Activated CD8-positive, alpha-beta memory T cell treated with anti-CD3 and anti-CD28 coated beads for 1 hour (primary cell): ENCODE measurements at places on chromosomes 3 and 15.

DNA sequence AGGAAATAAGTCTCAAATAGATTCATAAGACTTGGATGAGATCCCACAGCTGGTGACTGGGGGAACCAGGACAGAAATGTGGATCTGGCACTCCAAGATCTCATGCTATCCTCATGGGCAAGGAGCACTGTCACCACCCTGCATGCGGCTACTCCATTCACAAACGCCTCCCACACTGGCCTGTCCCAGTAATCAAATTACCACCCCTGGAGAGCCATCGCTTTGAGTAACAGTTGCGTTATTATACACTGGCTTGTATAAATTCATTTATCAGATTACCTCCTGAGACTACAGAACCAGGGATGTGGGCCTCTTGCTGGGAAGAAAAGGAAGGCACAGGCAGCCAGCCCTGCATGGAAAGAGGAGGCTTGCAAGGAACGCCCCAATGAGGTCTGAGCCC, 27.9 kb upstream of the SLC25A36 start:
- no peak for DNase-seq

- no peak for DNase-seq
Measured at GRCh38 chr3:121619691-121620090, 26.5 kb downstream of the FBXO40 start.

DNA sequence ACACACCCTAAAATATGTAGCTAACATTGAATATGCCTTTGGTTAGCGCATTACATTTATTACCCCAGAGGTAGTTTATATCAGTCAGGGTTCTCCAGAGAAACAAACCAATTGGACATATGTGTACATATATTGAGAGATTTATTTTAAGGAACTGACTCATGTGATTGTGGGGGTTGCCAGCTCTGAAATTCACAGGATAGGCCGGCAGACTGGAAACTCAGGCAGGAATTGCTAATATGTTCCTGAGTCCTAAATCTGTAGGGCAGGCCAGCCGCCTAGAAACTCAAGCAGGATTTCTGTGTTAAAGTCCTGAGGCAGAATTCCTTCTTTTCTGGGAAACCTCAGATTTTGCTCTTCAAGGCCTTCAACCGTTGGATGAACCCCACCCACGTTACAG, 189.7 kb downstream of the CDIN1 start:
- DNase-seq, result no peak

DNA sequence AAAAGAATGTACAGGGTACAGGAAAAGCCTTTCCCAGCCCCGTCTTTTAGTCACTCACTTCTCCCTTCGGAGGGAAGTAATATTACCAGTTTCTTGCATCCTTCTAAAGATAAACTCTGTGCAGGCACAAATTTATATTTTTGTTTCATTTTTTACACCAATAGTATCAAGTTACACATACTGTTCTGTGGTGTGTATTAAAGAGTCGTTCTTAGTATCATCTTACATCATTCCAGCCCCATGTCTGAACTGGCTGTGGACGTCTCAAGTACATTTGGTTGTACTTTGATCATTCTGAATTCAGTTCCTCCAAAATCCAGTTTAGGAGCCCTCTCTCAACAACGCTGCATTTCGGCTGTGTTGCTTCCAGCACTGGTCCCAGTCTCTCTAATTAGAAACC, 68.7 kb downstream of the LMLN start:
- DNase-seq, result no peak

DNA sequence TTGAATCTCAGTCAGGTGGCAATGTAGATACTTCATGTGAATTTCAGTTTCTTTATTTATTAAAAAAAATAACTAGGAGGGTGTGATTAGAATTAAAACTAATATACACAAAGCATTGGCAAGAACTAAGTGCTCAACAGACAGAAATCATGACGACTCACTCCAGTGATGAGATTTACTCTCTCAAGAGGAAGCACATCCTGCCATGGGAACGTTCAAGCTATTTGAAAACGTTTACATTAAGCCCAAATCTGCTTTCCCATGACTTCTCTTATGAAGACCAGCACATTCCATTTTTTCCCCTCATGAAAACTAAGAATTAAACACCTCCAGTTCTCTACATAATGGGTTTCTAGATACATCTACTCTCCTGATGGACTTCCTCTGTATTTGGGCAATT, 8.5 kb downstream of the WDR53 start:
- no peak for DNase-seq

DNA sequence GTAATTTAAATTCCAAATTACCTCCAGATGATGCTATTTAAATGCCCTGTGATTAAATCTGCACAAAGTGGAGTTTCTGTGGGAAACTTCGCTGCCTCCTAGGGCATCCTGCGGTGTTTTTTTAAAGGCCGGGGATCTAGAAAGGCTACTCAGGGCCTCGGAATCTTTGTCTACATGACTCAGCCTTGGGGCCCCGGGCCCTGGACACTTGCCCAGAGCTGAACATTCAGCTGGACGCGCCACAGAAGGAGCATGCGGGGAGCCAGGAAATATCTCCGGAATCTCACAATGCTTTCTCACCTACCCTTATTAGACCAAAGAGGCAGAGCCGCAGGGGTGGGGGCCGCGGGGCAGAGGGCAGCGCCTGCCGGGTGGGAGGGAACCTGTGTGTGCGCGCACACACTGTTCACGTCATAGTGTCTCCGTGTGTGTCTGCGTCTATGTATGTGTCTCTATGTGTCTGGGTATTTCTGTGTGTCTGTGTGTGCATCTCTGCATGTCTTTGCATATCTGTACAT, 145.5 kb upstream of the TPM1 start:
- no peak for DNase-seq

DNA sequence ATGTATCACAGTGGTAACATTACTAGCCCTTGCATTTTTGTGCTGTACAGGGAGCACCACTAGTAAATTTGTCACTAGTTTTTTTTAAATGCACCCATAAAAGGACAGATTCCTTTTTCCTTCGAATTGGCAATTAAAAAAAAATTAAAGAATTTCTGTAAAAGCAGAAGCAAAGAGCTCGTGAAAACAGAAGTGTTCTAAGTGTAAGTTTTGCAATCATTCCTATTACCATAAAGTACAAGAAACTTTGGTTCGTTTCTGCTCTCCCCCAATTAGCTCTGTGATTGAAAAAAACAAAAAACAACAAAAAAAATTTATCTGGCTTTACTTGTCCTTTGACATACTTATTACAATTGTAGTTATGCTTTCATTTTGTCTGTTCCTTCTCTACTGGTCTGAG, 5.3 kb downstream of the SERP1 start:
- DNase-seq, result no peak

DNA sequence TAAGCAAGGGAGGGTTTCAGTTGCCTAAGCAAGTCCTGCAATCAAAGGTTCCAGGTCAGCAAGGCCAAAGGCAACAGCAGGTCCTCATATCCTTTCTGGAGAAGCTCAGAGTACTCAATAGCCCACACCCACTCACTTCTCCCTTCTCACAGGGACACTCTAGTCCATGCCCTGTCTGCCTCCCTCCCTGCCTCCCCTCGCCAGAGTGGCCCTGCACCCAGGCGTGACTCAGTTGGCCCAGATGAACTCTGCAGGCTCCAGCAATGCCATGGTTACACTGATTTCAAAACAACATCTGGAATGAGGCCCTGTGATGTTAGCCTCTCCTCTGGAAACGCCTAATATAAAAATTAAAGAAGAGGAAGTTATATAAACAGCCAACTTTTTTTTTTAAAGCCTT, 32.9 kb downstream of the IL16 start:
- no peak for DNase-seq

DNA sequence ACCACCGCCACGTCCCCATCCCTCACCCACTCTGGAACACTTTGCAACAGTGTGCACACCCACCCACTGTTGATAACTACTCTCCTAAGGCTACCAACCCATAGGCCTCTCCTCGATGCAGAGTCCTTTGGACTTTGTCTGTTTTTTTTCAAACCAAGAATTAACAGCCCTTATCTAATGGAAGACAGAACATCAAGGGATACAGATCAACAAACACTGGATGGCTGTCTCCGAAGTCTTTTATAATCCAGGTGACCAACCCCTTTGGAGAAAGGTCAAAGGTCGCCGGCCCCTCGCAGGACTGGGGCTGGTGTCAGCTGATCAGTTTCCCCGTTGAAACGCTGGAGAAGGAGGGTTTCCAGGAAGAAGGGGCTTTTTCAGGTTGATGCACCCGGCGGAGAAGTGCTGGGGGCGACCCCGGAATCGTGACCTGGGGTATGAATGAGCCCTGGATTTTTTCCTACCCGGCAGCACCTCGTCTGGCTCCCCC, 532 bp downstream of the B4GALT4 start:
- DNase-seq, result no peak

GRCh38 chr15:66982250-66982649, 83.2 kb upstream of the SMAD3 start:
- DNase-seq, result no peak

GRCh38 chr15:69662645-69663000, 210.0 kb downstream of the RPLP1 start:
- no peak for DNase-seq

DNA sequence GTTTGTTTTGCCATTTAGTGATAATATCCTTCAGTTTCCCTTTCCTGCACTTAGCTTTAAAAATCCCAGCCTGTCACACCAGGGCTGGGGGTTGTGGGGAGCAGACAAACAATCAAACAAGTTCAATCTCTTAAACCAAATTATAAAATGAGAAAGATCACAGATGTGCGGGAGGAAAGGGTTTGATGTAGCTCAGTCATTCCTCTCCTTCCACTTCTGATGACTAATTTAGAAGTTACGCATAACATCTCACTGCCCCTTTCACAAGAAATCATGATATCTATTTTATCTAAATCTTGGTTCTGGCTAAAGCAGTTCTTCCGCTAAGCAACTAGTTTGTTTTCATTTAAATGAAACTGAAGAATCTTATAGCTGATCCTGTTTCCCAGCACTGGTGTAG, 34.1 kb upstream of the ATG7 start:
- DNase-seq, result no peak

DNA sequence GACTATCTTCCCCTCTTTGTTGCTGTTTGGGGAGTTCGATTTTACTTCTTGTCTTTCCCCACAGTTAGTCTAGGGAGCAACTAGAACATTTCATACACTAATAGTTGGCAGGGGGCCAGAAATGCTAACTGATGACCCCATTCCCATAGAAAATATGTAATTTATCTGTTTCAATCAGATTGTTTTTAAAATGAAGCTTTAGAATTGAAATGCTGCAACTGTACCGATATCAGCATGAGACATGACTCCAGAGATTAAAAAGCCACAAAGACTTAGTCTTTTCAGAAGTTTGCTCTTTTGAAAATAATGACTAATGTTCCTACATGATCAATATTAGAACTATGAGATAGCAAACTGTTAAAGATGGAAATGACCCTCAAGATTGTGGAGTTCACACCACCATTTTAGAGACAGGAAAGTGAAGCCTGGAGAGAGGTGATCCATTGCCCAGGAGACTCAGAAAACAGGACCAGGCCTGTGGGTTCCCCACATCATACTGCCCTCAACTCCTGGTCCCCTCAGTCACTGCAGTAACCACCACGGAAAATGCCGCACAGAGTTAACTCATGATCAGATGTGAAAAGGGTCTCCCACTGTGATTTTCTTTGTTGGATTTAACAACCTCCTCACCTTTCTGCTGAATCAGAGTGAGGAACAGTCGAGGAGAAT, 130.3 kb downstream of the CHDH start:
- DNase-seq, result no peak

DNA sequence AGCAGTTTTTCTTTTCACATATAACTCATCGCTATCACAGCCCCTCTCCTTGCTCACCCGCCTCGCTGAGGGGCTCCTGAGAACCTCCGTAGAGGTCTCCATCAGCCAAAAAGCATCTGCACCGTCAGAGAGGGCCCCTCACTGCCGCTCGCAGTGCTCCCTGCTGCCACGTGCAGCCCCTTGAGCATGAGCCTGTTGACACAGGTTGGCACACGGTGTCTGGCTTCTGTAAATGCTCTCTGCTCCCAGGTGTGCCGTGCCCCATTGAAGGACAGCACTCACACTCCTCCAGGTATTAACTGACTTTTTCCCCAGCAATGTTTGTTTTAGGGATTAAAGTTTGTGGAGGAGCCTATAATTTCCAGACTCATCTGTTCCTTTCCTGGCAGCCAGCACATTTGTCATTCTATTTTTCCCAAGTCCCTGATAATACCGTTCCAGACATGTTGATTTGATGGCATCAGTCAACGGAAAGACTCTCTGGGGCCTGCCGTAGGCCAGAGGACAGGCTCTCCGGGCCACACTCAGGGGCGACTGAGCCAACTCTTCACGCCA, 2.1 kb upstream of the FURIN start:
- no peak for DNase-seq

GRCh38 chr3:140931016-140931454, 10.6 kb upstream of the SLC25A36 start:
- DNase-seq, result no peak

GRCh38 chr15:38149315-38149714, 103.3 kb upstream of the SPRED1 start:
- DNase-seq, result no peak

- DNase-seq, result no peak
Measured at GRCh38 chr3:29761517-29761916, 480.6 kb downstream of the RBMS3 start.

GRCh38 chr3:155230382-155230781, 63.1 kb downstream of the STRIT1 start:
- no peak for DNase-seq

DNA sequence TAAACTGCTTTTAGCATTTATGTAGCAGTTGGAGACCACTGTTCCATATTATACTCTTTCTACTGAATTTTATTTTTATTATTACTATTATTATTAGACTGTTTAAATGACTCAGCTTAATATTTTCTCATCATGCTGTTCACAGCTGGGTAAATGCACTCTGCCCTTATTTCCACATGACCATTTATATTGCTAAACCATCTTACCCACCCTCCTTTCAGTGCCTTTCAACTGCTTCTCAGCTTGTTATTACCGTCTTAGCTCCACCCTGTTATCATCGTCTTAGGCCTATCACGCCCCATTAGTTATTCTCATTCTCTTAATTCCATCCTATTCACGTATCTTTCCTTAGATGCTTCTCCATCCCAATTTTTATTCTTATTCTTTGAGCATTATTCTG, 212.6 kb downstream of the GAP43 start:
- no peak for DNase-seq

DNA sequence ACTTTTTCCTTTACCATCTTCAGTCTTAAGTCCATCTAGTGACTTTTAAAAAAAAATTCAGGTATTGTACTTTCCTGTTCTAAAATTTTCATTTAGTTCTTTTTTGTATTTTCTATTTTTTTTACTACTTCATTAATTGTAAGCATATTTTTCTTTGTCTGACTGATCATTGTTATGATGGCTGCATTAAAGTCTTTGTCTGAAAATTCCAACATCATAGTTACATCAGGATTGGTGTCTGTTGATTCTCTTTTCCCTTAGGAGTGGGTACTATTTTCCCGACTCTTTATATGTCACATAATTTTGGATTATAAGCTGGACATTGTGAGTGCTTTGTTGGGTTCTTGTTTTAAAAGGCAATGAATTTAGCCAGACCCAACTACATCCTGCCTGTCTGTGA, 34.9 kb upstream of the POLR2M start:
- DNase-seq, result no peak

- no peak for DNase-seq
Measured at GRCh38 chr15:66725464-66725785, 23.4 kb downstream of the SMAD6 start.

GRCh38 chr3:190012784-190013183, 107.9 kb downstream of the P3H2 start:
- no peak for DNase-seq

GRCh38 chr3:66655044-66655443, 154.2 kb upstream of the LRIG1 start:
- no peak for DNase-seq
